ENCODE measurements at places on chromosomes 1 and 21.

- no peak for DNase-seq
Observed at GRCh38 chr1:58454807-58455206, 91.7 kb downstream of the OMA1 start.

DNA sequence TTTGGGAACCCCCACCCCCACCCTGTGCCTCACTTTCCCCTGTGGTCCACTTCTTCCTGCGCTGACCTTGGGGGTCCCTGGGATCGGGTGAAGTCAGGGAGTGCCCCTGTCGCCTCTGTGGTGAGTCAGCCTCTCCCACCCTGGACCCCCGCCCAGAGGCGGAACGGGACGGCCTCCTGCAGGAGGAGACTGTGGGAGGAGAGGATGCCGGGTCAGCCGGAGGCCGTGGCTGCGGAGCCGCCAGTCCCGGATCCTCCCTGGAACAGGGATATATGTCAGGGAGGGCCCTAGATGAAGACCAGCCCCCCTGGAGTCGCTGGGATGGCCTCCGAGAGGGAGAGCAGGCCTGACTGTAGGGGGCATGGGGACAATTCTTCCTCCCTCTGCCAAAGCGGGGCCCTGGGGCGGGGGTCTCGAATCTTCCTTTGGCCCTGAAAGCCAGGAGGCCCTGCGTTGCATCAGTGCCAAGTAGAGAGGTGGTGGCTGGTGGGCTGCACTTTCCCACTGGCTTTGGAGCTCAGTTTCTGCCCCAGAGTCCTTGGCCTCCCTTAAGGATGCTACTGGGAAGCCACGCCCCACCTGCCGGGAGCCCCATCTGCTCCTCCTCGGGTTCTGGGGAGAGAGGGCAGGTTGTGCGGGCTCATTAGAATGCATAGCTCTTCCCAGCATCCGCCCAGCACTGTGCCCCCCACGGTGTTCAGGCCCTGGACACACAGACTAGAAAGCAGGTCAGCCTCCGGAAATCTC is 930 bp downstream of the ARHGEF10L start:
- no peak for DNase-seq

DNA sequence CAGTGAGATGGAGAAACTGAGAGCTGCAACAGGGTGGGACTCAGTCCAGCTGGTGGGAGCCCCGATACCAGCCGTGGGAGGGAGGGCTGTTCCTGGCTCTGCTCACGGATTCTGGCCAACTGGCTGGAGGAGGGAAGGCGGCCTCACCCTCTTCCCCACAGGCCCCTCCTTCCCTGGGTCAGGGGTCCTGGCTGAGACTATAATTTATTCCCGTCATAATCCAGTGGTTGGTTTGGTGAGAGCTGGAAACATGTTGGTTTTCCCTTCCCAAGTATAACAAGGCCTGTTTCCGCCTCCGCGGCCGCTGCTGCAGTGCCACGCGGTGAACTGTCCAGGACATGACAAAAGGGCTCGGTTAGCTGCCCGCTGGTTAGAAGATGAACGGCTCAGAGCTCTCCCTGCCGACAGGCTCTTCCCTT is 10.0 kb downstream of the PTPRF start:
- DNase-seq: no peak

DNA sequence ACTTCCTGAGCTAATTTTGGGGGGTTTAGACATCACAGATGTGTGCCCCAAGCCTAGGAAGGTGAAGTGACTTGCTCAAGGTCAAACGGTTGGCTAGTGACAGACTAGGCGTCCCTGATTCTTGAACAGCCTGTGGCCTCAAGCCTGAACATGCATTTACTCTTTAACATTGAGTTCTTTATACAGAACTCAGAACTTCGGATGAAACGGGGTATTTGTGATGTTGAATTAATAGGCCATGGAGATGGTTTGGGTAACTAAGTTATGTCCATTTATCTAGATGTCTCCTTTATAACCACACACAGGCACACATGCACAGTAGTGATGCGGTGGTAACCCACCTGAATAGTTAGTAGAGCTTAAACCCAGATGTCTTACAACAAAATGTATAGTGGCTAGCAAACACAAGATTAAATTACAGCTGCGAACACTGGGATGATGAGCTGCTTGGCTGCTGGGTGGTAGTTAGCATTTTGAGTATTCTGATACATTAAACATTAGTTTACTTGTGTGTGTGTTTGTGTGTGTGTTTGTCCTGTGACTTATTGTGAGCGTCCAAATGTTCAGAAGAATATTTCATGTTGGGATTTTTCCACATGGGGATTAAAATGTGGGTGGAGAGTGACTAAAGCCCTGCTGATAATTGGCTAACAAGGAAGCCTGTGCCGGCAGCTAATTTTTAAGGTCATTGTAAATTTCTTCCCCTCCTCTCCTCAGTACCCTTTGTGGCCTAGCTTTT is 2.3 kb downstream of the ATP1A1 start:
- DNase-seq: no peak

DNA sequence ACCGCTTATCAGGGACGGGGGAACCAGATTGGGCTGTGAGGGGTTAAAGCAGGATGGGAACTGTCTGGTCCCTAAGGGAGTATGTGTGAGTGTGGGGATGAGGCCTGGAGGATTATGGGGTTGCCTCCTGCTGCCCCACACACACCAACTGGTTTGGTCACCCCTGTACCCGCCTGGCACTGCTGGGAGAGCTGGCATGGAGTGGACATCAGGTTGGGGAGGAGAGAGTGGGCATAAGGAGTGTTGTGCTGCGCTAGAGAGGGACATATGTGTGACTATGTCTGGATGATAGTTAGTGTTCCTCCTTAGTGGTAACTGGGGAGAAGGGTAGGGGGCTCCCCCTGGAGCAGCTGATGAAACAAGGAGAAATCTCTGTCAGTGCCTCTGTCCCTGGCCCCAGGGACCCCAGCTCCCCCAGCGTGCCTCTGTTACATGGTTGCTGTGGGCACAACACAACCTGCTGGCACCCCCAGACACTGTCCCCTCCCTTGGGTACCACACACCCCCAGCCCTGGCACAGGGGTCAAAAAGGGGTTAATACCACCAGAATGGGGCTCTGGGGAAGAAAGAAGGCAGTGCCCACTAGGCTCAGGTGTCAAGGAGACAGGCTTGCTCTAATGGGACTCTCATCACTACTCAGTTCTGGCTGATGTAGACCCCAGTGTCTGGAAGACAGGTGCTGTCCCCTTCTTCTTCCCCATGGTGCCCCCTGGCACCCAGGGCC is 1.9 kb downstream of the ZBTB7B start:
- no peak for DNase-seq

Measured in hematopoietic multipotent progenitor cell treated with erythropoietin and hydrocortisone succinate and interleukin-3 and kit ligand, for 4 days (in vitro differentiated cells).